Mesendoderm (in vitro differentiated cells): ENCODE measurements at places on chromosomes 7 and 10.

GRCh38 chr10:118742782-118743181 is 12.0 kb downstream of the CACUL1 start:
- H3K4me1 ChIP-seq: peaks cover 2% of the 10 kb centered on the region
- no peaks in the 10 kb centered on the region for H3K27me3 ChIP-seq
- H3K4me3 ChIP-seq: no peak overlapping the region
- H3K36me3 ChIP-seq: no peaks in the 10 kb centered on the region
- DNase-seq: no peak
- no peak overlapping the region for H3K27ac ChIP-seq

DNA sequence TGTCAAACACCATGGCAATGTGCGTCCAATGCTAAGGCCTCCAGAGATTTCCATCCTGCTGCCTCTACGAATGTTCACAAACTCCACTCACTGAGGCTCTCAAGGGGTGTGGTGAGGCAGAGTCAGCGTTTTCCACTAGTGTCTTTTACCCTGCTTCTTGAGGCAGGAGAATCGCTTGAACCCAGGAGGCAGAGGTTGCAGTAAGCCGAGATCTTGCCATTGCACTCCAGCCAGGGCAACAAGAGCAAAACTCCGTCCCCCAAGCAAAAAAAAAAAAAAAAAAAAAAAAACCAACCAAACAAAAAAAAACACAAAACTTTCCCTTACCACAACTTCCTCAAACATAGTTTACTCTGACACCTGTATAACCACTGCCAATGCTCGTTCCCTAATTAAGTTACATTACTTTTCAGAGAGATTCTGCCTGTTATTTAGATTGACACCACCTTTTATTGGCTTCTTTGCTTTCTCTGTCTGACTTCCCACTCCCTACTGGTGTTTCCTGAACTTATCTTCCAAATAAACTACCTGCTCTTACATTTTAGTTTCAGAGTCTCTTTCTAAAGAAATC is 102.1 kb upstream of the ZNF746 start:
- peaks cover 4% of the 10 kb centered on the region for H3K36me3 ChIP-seq
- no peak overlapping the region for H3K4me3 ChIP-seq
- DNase-seq: no peak
- H3K4me1 ChIP-seq: no peaks in the 10 kb centered on the region
- H3K27me3 ChIP-seq: no peaks in the 10 kb centered on the region

- H3K27me3 ChIP-seq: no peaks in the 10 kb centered on the region
- no peak overlapping the region for H3K4me3 ChIP-seq
- no peaks in the 10 kb centered on the region for H3K36me3 ChIP-seq
- no peaks in the 10 kb centered on the region for H3K4me1 ChIP-seq
- peak; percentile 97 for DNase-seq
- H3K27ac ChIP-seq: peak overlapping the region; percentile 3
Observed at GRCh38 chr10:13865758-13866491, 279.2 kb downstream of the PRPF18 start.

GRCh38 chr7:72622532-72622931 is 205.5 kb downstream of the TYW1B start:
- H3K27ac ChIP-seq: no peak overlapping the region
- H3K27me3 ChIP-seq: no peaks in the 10 kb centered on the region
- no peak for DNase-seq
- H3K4me3 ChIP-seq: no peak overlapping the region
- no peaks in the 10 kb centered on the region for H3K36me3 ChIP-seq

DNA sequence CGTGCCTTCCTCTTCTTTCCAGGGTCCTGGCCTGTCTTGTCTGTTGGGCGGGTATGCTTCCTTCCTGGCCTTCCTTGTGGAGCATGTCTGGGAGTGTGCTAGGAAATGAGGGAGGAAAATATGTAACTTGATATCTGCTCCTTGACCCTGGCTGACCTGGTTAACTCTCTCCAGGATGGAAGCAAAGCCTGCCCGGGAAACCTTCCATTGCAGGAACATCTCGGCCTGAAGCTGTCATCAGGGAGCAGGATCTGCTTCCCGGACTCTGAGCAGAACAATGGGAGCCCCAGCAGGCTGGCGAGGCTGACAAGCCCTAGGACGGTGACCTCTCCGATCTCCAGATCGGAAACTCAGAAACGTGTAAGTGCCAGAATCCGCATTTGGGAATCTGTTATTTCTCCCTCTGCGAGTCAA is 340.3 kb downstream of the FRMD4A start:
- H3K36me3 ChIP-seq: no peaks in the 10 kb centered on the region
- no peaks in the 10 kb centered on the region for H3K4me1 ChIP-seq
- no peaks in the 10 kb centered on the region for H3K27me3 ChIP-seq
- no peak overlapping the region for H3K4me3 ChIP-seq
